ENCODE measurements at places on chromosomes 4 and X.

DNA sequence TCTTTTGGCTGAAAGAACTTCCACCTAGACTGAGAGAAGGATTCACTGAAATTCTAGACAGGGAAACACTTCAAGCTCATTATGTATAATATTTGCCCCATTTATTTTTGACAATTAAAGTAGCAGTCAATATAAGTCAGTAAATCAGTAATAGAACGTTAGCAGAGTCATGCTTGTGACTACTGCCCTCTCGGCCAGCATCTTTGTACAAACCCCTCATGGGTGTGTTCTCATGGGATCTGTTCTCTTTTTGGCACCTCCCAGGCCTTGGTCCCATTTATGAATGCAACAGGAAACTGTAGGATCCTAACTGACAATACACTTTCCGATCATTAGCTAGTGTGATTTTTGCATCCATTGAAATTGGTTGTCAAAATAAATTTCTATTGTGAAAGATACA is 2.9 kb downstream of the MSL3 start:
- no peak for DNase-seq

DNA sequence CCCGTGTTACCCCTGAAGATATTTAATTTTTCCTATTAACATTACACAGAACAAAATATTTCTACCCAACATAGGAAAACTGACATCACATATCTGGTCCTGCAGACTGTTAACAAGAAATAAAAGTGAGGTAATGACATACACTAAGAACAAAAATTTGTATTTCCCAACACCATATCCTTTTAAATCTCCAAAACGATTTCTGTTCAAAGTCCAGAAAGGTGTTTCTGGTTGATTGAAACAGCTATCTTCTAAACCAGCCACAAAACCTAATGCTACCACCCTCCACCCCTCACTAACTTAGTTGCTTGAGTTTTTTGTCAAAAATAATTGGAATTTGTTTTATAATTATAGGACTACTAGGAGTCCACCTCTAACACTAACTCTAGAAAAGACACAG is 7.1 kb downstream of the ANKRD50 start:
- DNase-seq, result no peak

- DNase-seq, result no peak
These were observed 96.4 kb upstream of the DDIT4L start for GRCh38 chr4:100286636-100287035.

DNA sequence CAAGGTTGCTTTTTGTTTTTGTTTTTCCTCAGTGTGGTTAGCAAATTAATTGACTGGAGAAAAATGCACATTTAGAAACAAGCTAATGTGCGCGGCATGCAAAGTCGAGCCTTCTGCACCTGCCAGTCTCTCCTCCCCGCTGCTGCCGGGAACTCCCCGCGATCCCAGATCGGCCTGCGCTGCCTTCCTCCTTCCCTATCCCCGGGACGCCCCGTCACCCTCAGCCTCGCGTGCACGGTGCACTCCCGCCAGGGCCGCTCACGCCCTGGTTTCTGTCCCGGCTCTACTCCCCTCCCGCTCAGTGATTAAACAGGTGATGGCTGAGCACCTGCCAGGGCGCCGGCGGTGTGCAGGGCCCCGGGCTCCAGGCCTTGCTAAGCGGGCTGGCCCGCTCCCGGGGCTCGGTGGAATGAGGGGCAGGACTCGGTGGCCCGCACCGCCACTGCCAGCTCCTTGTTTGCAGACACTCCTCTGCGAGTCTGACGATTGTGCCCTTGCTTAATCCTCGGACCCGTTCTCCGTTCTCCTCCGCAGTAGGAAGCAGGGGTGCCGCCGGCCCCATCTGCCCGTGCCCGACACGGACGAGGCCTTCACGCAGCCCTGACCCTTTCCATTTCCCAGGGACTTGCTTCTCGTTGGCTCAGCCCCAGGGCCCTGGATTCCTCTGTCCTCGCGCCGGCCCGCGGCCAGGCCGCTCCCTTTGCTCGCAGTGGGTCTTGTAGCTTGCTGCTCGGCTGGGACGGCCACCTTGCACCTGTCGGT is 143.4 kb downstream of the TRIML1 start:
- DNase-seq, result no peak

GRCh38 chr4:140839888-140840790 is 84.0 kb upstream of the TBC1D9 start:
- no peak for DNase-seq

DNA sequence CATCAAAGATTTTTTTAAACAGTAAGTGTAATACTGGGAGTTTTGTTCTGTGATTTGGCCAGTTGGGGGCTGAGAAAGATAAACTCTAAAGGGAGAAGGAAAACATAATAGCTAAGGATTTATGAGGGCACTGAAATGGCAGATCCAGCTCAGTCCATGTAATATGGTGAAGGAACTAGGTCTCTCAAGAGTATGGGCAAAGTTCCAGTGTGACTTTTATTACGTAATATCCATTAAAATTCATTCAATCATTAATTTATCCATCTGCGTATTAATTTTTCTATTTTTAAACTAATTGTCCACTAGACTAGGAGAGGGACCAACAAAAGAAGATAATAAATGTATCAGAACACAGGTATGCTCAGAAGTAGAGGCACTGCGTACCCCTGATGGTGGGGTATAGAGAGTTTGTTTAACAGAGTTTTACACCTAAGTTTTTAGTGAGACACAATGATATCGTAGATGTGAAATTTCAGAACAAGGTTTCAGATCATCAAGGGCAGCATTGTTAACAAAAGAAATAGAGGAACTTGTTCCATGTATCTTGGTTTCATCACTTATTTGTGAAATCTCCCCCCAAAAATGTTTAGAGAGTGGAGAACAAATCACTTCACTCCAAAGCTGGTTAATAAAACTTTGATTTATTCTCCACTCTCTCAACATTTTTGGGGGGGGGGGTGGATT is 351.1 kb downstream of the GRXCR1 start:
- no peak for DNase-seq

DNA sequence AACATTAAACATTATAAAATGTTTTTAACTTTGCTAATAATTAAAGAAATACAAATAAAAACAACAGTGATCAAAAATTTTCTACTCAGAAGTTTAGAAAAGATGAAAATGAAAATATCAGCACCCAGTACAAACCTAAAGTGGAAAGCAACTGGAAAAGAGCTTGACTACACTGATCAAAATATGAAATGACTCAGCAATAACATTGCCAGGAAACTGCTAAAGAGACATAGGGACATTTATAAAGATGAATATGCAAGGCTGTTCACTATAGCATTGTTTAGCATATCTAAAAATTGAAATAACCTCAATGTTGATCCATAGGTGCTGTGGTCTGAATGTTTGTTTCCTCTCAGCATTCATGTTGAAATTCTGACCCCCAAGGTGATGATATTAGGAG is 88.5 kb upstream of the NOCT start:
- DNase-seq, result no peak
